ENCODE measurements at places on chromosomes 16 and 17. TPM values are rescaled to one million over a fixed set of nuclear protein-coding genes. Genes with fewer than 3 reads are reported as not detected.

DNA sequence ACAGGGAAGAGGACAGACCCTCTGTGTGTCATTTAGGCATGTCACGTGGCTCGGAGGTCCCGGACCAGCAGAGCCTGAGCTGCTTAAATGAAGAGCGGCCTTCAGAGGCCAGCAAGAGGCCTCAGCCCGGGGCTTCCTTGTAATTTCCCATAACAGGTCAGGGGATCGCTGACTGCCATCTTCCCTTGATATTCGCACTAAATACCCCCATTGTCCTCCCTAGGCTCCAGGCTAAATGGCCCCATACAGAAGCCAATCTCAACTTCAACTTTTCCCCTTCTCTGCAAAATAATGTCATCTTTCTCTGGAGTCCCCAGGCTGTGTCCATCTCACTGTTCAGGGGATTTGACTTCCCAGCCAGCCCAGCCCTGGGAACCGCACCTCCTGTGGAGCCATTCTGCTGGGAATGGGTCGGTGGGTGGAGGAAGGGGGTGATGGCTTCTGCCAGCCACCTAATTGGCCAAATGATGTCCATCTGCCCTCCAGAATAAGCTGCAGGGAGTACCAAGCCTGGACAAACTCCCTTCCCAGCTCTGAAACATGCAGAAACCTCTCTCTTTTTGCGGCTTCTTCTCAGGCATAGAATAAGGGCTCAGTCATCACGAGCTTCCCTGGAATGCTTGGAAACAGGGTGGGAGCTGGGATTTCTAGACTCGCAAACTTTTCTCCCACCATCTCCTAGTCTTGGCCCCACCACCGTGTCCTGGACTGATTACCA, 129.9 kb downstream of the SDK2 start:
- no peak for DNase-seq

GRCh38 chr17:64001091-64001579, 3.0 kb downstream of the PRR29 start:
- no peak for DNase-seq

- no peak for DNase-seq
Measured at GRCh38 chr16:50251375-50252081, 14.8 kb upstream of the ADCY7 start.

ADAMTS18 gene
- total RNA-seq: 5.8 TPM

GAS2L2 gene
- total RNA-seq: 0.11 TPM

CES3 gene
- 2.7 TPM for total RNA-seq

- no peak for DNase-seq
Measured at GRCh38 chr16:20610211-20610891, 34.2 kb upstream of the ACSM2B start.

CNTNAP1 gene
- total RNA-seq: 2.3 TPM

- no peak for DNase-seq
Measured at GRCh38 chr17:10785295-10785694, 18.6 kb downstream of the TMEM238L start.

UBE2G1 gene
- total RNA-seq: 82.6 TPM

TBX21 gene
- not detected for total RNA-seq

MYH2 gene
- not detected for total RNA-seq

ABAT gene
- total RNA-seq: 26.7 TPM

C17orf100 gene
- total RNA-seq: 6.1 TPM

- DNase-seq: no peak
Measured at GRCh38 chr17:67666710-67667109, 51.0 kb upstream of the NOL11 start.

GRCh38 chr17:73156887-73157520, 7.8 kb upstream of the SSTR2 start:
- DNase-seq: no peak

DNA sequence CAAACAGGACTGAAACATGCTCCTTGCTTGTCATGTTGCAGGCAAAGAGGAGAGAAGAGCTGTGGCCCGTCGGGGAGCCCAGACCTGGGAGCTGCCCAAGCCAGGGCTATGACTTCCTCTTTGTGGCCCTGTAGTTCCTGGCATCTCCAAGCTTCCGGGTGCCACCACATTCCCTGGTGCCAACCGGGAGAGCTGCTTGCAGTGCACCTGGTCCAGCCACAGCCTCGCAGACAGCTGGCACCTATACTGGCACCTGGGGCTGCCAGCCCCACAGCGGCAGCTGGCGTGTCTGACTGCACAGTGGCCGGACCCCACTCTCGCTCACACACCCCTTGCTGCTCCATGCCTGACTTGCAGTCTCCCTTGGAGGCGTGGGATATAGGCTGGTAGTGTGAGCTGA, 37.1 kb upstream of the FOXJ1 start:
- no peak for DNase-seq

DNA sequence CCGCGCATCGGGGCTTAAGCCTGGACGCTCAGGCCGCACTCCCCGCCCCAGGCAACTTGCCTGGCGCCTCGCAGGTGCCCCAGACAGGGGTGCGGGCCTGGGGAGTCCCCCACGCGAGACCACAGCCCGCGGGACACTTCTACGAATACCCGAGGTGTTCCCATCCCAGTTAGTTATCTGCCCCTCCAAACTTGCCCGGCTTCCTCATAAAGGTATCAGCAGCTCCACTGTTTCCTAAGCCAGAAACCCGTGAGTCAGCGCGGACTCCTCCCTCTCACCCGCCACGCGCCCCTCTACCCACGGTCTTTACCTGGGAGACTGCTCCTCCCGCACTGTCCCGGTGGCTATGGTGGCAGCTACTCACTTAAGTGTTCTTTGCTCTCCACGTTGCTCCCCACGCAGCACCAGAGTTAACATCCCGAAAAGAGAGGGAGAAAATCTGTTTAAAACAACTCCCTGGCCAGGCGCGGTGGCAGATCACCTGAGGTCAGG, 1.0 kb upstream of the CREBBP start:
- DNase-seq: no peak

DNA sequence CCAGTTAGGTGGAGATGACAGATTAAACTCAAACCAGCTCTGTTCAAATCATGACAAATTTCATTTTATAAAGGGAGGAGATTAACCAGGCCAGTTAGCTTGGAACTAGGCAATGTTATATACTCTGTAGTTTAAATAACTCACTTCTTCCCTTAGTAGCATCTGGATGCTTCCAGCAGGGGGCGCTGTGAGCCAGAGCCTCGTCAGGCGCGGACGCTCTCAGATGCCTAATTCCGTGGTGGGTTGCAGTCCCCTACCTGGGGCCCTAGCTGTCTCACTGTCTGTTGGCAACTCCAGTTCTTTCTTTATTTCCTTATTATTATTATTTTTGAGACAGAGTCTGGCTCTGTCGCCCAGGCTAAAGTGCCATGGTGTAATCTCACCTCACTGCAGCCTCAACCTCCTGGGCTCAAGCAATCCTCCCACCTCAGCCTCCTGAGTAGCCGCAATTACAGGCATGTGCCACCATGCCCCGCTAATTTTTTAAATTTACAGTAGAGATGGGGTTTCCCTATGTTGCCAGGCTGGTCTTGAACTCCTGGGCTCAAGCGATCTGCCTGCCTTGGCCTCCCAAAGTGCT, 17.3 kb upstream of the WFDC1 start:
- DNase-seq: peak; percentile 67

- no peak for DNase-seq
Measured at GRCh38 chr16:8251298-8251697, 339.0 kb downstream of the TMEM114 start.

DNA sequence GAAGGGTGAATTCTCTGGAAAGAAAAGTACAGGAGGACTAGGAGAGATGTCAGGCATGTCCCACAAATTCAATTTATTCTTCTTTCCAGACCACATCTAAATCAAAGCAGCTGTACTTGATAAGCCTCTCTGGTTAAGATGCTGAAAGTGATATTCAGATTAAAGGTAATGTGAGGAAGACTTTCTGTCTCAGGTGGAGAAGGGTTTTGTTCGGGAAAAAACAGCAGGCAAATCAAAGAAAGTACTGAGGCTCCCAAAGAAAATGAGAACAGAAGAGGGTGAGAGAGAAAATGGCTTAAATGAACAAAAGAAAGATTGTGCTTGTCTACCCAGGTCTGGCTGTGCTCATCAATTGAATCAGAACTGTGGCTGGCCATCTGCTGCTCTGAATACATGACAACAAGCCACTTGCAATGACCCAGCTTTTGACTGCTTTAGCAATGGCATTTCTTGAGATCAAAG, 55.6 kb downstream of the MMD start:
- DNase-seq: no peak

DNA sequence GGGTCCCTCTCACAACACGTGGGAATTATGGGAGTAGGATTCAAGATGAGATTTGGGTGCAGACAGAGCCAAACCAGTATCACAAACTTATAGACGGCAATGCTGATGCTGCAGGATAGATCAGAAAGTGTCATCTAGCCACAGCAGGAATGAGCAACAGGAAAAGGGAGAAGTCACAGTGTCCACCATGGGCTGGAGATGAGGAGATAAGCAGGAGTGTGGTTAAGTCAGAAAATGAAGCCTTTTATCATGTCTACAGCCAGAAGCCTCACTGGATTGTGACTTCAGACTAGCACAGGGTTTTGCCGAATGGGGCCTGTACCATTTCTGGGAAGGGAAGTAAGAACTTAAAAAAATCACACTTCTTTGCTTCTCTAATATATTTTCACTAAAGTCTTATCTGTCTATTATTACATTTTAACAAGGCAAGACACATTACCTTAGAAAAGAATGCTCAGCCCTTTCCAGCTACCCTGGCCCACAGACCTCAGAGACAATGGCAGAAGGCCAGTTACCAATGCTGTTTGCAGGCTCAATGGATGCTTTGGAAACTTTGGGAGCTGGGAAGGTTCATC, 490.2 kb upstream of the SALL1 start:
- no peak for DNase-seq

GRCh38 chr16:53913099-53913870, 209.3 kb downstream of the FTO start:
- no peak for DNase-seq
